Mammary epithelial cell (primary cell): ENCODE measurements at places on chromosomes 3 and 15.

DNA sequence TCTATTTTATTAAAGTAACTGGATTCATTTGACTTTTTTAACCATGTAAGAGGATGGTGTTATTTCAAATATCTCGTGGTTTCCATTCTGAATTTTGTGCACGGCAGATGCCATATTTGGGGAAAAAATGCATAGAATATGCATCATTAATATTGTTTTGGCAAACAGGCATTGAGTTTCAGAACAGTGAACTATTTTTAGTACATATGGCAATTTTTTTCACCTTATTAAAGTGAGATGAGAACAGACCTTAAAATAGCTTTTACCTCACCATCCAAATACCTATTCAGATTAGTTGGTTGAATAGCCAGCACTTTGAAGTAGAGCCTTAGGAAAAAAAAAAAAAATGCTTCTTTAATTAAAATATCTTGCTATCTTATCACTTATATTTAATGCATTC, 117.3 kb upstream of the FLNB start:
- no peak for DNase-seq

DNA sequence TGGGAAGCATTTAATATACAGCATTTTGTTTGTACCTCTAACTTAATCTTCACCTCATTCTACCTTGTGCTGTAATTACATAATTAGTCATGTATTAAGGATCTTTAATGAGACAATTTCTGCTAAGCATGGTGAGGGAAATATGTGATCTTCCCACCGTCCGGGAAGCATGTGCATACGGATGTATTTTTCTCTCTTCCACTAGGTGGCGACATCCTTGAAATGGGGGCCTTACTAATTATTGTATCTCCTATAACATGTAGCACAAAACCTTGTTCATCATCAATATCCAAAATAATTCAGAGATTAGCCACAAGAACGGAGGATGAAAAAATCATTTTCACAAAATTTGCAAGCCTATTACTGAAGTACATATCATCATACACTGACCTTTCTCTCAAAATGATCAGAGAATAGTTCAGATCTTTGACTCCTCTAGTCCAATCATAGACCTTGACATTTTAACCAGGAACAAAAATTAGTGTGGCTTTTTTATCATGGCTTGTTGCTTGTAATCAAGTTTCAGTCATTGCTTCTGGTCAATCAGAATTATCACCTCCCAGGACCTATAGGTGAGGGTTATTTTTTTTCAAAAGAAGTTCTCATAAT, 148.9 kb upstream of the GBE1 start:
- peak; percentile 24 for DNase-seq

- peak; percentile 48 for DNase-seq
Measured at GRCh38 chr3:100113723-100114412, 433 bp downstream of the FILIP1L start.

- no peak for DNase-seq
Measured at GRCh38 chr3:138371070-138371965, 22.9 kb downstream of the MRAS start.

- DNase-seq: no peak
Measured at GRCh38 chr15:82855286-82856100, 46.1 kb downstream of the WHAMM start.
